ENCODE measurements at places on chromosomes 1 and 21.

DNA sequence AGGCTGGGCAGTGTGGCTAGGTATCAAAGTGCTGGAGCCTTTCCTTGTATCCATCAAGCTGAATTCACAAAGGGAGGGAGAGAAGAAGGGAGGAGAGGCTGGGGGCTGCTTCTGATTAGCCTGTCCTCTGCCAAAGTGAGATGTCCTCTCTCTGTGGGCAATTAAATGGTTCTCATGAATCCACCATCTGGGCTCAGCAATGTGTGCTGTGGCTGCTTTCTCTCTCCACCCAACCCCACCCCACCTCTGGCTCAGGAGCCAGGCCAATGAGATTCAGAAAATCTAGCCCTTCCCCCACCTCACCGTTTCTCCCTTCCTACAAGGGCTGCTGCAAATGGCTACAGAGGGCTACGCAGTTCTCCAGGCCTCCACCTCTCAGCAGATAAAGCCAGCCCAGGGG lies 154.6 kb downstream of the TENT5C start:
- no peak for DNase-seq

DNA sequence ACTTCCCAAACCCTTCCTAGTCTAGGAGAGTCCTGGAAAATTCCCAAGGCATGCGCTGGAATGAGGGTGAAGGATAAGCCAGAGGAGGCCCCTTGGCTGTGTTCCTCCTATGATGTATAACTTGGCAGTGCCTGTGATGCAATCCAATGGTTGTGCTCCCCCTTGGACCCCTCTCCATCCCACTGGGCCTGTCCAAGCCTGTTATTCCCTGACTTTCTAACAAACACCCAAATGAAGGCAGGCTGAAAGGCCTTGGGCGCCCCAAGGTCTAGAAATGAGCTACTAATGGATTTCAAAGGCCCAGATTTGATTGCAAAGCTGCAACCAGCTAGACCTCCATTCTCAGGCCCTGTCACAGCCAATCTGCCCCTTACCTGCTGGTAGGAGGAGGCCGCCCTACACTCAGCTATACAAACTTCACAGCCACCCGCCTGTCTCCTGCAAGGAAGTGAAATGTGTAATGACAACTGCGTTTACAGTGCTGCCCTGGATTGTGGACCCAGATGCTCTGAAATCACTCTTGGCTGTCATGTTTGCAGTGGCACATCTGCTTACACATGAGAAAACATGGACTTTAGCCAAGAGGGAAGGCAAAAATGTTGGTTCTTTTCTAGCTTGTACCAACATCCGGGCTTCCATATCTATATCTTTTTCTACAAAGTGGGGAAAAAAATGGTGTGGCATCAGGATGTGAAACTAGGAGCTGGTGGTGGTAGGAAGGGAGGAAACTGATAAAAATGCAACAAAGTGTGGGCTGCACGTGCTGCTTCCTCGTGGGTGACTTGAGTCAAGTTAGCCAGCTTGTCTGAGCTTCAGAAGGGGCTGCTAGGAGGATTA lies 130.4 kb downstream of the TRABD2B start:
- no peak for DNase-seq

- no peak for DNase-seq
Observed at GRCh38 chr1:2642131-2642559, 9.3 kb upstream of the MMEL1 start.

DNA sequence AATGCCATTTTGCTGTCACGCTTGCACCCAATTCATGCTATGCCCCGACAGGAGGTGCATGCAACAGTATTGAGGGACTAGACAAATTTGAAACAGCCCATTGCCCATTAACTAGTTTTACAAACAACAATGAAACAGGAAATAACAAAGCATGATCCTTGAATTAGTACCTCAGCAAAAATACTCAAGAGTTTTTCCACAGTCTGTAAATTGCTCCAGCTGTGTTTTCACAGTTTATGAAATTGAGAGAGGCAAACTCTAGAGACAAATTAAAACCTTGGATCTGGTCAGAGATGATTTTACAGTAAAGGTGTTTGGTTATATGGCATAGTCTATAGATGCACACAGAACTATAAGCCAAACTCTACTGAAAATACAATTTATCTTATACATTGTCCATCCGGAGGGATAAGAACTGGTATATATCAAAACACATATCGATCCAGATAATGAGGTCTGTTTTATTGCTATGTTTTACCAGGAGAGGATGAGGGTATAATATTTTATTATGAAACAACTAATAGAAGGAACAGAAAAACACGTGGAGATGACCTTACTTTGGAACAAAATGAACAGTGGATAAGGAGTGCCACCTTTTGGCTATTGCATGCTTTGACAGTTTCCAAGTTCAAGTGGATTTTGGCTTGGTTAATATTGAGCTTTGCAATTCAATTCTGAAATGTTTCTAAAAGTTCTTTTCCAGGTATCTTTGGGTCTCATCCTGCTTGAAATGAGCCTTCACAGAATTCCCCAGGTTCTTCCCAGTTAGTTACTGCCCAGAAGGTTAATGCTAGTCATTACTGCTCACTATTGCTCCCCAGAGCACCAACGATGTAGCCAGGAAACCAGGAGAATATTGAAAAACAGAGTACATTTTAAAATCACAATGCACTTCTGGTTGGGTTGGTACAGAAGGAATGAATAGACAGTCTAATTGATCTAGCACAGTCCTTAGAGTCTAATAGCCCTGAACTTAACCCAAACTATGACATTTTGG lies 45.7 kb downstream of the ZC3H11B start:
- DNase-seq: no peak

GRCh38 chr1:76366726-76367125 lies 292.2 kb downstream of the ST6GALNAC3 start:
- no peak for DNase-seq

- no peak for DNase-seq
Observed at GRCh38 chr1:198943484-198944187, 304.8 kb downstream of the PTPRC start.

- no peak for DNase-seq
Observed at GRCh38 chr1:222916100-222916499, 101.3 kb downstream of the DISP1 start.
